ENCODE measurements at places on chromosomes 11 and 22.

- DNase-seq = no peak
Observed at GRCh38 chr11:128628325-128628673, 40.9 kb upstream of the ETS1 start.

DNA sequence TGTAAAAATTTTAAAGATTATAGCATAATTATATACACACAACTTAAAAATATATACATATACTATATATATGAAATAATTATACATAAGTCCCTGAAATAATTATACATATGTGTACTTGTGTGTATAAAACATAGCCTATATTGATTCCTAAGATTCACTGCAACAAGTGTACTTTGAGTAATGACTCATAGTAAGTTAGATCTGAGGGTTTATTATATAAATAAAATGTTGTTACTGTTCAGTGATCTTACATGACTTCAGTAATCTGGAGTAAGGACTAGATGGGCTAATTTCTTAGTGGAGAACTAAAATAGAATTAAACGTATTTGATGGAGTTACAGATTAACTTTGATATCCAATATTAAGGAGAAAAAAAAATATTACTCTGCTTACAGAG lies 350.5 kb downstream of the CNTN5 start:
- DNase-seq = no peak

GRCh38 chr11:7522121-7522520 lies 8.3 kb downstream of the PPFIBP2 start:
- DNase-seq = no peak

DNA sequence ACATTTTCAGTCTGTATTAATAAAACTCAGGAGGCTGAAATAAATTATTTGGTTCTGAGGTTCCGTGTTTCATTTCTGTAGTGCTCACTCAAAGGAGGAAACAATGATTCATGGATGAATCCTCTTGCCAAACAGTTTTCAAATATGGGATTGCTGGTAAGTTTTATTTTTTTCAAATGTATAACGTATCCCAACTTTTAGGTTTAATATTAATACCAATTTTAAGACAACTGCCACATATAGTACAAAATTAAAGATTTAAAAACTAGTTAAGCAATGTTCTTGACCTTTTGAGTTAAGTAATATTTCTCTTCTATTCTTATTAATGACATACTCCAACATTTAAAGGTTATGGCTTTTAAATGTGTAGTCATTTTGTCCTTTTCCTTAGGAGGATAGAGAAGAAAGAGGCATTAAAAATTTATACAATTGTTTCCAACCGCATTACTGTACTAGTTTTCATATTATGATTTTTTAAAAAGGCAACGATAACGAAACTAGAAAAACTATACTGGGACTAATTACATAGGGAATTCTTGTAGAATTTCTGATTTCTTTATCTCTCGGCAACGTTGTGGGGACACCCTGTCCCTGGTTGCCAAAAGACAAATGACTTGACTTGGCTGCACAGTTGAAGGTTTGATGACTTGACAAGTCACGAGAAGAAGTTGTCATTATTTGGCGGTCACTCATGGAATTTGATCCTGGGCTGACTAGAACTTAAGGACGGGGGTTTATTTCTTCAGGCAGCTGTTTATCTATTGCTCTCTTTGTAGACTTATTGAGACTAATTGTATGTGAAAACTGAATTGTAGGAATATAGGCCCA lies 69.1 kb upstream of the ADSL start:
- DNase-seq = no peak

DNA sequence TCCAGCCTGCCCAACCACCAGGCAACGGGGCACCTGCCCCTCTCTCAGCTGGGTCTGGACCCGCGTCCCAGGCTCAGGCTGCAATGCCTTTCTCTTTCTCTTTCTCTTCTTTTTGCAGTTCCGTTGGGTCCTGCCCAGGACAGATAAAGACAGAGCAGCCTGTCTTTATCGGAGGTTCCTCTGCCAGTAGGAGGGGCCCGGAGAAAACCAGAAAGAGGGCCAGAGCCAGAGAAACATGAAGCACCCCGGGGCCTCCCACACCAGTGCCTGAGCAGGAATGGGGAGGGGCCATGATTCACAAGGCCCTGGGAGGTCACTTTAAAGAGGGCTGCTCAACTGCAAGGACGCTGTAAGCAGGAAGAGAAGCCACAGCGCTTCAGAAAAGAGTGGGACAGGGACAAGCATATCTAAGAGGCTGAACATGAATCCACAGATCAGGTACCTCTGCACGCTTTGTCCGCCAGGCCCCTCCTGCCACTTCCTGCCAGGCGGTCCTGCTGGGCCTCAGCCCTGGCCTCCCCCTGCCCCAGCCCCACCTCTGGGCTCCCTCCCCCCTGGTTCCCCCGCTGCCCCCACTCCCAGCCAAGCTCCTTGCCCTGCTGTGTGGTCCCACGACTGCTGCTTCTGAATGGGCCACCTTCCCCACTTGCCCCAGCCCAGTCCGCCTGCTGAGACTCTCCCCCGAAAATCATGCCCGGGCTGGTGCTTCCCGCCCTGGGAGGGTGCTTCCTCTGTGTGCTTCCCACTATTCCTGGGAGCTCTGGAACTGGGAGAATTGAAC lies at the start of gene APOBEC3C:
TSS of gene APOBEC3C (plus strand) at position 316 of the 781 bp plus-strand sequence. CDS start at position 422, 106 bp downstream.
- DNase-seq = no peak

DNA sequence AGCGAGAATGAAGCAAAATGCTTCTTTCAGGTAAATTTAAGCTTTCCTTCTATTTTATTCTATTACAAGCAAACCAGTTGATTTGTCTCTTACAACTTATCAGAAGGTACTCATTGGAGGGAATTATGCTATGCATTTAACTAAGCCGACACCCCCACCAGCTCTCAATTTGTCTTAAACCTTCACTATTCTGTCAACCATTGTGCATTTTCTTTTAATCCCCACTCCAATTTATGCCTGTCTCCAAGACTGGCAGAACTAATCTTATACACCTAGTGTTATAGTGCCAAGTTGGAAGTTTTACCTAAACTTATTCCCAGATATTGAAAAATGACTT lies 12.5 kb downstream of the TAF1D start:
- DNase-seq = no peak

- DNase-seq = no peak
Observed at GRCh38 chr11:108975026-108975425, 310.2 kb downstream of the DDX10 start.

- DNase-seq = no peak
Observed at GRCh38 chr11:108218455-108218854, 4.0 kb downstream of the NPAT start.

DNA sequence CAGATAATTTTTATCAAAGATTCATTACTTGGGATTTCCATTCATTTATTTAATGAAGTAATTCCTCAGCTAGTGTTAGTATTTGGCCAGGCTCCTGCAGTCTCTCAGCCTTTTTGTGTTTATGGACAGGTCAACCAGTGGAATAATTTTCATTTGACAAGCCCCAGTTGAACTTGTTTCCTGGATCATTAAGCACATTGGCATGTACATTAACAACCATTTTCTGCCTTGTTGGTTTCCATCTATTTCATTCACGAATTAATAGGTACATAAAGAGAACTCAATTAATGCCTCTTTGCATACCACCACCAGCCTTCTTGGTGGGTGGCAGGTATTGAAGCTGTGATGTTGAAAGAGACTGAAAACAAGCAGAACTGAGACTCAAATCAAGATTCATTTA lies 745.2 kb downstream of the KCNA4 start:
- no peak for DNase-seq

DNA sequence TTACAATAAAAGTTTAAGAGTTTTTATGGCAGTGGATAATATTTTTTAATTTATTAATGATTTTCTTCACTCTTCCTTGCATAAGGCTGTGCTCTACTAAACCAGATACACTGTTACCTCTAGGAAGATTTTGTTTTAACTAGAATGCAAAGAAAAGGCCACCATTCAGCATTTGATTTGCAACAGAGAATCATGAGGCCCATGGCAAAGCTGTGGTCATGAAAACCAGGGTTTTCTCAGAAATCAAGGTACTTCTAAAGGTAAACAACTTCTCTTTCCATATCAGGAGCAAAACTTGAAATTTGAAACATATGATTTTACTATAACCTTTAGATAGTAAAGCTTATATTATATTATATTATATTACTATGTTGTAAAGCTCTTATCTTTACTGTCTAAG lies 94.4 kb downstream of the FAM76B start:
- no peak for DNase-seq

- no peak for DNase-seq
Observed at GRCh38 chr11:27898166-27898565, 197.9 kb upstream of the BDNF start.

DNA sequence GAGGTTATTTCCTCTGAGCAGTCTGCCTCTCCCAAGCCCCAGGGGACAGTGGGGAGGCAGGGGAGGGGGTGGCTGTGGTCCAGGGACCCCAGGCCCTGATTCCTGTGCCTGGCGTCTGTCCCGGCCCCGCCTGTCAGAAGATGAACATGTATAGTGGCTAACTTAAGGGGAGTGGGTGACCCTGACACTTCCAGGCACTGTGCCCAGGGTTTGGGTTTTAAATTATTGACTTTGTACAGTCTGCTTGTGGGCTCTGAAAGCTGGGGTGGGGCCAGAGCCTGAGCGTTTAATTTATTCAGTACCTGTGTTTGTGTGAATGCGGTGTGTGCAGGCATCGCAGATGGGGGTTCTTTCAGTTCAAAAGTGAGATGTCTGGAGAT lies 3.1 kb downstream of the PIM3 start:
- no peak for DNase-seq

- no peak for DNase-seq
Observed at GRCh38 chr11:95652002-95652472, 137.5 kb downstream of the FAM76B start.

- no peak for DNase-seq
Observed at GRCh38 chr11:101091781-101092180, 37.8 kb downstream of the PGR start.

- DNase-seq = no peak
Observed at GRCh38 chr11:287821-288477, 977 bp upstream of the PGGHG start.

DNA sequence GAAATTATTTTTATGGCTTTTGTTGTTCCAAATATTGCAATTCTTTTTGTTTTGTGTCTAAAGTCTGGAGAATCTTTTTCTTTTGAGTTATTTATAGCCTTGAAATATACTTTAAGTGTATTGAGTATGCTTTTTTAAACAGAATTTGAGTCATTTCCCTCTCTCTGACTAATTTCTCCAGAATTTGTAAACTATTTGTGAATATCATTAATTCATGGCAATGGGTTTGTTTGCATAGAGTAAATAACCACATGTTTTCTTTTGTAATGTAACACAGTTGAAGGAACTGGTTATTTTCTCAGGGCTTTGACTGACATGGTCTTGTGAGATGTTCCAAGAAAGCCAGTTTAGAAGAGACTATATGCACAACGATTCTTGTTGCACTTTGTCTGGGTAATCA lies 30.9 kb upstream of the MPEG1 start:
- DNase-seq = no peak

- no peak for DNase-seq
Observed at GRCh38 chr22:44055805-44056204, 31.7 kb downstream of the PARVB start.

DNA sequence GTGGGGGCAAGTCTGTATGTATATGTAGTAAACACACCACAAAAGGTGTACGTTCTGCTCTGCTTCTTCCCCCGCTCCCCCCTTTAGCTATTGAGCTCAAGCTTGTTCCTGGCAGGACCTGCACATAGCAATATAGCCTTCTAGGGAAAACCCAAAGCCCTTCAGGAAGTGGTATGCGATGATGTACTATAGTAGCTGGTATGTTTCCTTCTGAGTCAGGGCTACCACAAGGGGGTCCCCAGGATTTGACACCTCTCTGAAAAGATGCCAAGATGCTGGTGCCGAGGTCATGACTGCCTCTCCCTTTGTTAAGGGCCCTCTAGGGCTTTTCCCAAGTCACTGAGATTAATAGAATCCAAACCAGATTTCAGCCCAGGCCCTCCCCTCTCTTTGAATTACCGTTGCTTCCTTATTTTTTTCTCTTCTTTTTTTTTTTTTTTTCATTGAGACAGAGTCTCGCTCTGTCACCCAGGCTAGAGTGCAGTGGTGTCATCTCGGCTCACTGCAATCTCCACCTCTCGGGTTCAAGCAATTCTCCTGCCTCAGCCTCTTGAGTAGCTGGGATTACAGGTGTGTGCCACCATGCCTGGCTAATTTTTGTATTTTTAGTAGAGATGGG lies 268.4 kb downstream of the ETS1 start:
- DNase-seq = no peak

GRCh38 chr11:95304777-95305176 lies 73.8 kb upstream of the SESN3 start:
- no peak for DNase-seq

DNA sequence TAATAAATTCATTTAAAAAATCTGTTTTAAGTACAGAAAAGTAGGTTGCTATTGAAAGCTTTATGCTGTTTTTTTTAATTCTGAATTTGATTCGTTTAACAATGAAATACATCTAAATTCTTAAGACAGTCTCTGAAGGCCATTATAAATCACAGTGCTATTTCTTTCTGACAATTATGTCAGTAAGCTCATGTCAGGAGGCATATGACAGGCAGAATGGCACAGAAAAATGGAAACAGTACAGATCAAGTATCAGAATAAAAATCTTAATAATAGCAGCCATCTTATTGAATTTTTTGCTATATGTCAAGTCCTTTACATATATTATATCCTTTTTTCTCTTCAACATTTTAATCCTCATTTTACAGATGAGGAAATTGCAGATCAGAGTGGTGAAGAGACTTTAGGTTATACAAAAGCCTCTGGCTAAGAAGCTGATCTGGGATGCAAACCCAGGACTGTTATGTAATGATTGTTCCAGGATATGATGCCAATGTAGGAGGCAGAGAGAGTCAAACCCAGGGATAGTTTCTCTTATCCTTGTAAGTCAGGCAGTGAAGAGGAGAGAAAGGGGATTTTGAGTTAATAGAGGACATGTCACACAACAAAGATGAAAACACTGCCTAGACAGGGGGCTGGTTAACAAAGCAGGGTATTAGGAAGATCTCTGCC lies 283.1 kb upstream of the CCDC90B start:
- DNase-seq = no peak

DNA sequence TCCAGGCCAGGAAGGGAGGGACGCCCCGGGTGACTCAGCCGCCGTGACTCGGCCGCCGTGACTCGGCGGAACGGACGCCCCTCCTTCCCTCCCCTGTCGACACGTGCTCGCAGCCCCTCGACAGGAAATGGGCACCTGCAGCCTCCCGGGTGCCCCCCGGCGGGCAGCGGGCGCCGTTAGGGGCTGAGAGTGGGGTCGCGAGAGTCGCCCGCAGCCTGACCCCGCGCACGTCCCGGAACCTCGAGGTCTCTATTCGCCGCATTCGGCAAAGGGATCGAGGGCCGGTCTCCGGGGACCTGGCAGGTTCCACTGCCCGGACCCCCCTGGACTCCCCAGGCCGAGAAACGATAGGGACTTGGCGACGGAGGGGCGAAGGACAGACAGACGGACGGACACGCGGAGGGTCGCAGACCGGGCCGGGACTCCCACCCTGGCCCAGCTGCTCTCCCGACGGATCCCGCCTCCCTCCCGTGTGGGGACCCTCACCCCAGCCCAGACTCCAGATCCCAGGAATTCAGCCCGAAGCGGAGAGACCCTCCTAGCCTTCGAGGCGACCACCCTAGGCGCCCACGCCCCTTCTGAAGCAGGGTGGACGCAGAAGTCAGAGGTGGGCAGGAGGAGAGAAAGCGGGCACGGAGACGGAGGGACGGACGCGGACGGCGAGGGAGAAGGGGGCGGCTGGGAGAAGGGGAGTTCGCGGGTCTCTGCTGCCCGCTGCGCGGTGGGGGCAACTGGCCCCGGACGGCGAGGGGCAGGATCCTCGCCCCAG lies 648 bp downstream of the FOSL1 start:
- DNase-seq = no peak

- DNase-seq = no peak
Observed at GRCh38 chr22:24353121-24353520, 74.3 kb upstream of the ADORA2A start.

Data from NCI-H2107 (cell line).